ENCODE measurements at places on chromosomes 7 and 10. TPM values are rescaled to one million over a fixed set of nuclear protein-coding genes. Genes with fewer than 3 reads are reported as not detected.

- no peaks in the 10 kb centered on the region for H3K27me3 ChIP-seq
- no peaks in the 10 kb centered on the region for H3K36me3 ChIP-seq
- no peak overlapping the region for H3K27ac ChIP-seq
- H3K4me3 ChIP-seq: no peak overlapping the region
- no peak for DNase-seq
- no peaks in the 10 kb centered on the region for H3K4me1 ChIP-seq
Measured at GRCh38 chr10:131072651-131073468, 238.7 kb downstream of the TCERG1L start.

AKR1C4 gene
- total RNA-seq: 0.25 TPM

NXPH1 gene
- total RNA-seq: 3.1 TPM

GRCh38 chr7:105920766-105921165, 42.3 kb upstream of the CDHR3 start:
- H3K27ac ChIP-seq: no peak overlapping the region
- no peaks in the 10 kb centered on the region for H3K36me3 ChIP-seq
- H3K4me3 ChIP-seq: no peak overlapping the region
- DNase-seq: no peak
- no peaks in the 10 kb centered on the region for H3K27me3 ChIP-seq

ARMC3 gene
- 0.61 TPM for total RNA-seq

RBP3 gene
- not detected for total RNA-seq

- H3K27ac ChIP-seq: peak overlapping the region; percentile 83
- H3K4me1 ChIP-seq: peaks cover 28% of the 10 kb centered on the region
- no peaks in the 10 kb centered on the region for H3K36me3 ChIP-seq
Measured at GRCh38 chr10:33333260-33334101, 986 bp downstream of the NRP1 start.
